ENCODE measurements at places on chromosomes 2 and 18.

DNA sequence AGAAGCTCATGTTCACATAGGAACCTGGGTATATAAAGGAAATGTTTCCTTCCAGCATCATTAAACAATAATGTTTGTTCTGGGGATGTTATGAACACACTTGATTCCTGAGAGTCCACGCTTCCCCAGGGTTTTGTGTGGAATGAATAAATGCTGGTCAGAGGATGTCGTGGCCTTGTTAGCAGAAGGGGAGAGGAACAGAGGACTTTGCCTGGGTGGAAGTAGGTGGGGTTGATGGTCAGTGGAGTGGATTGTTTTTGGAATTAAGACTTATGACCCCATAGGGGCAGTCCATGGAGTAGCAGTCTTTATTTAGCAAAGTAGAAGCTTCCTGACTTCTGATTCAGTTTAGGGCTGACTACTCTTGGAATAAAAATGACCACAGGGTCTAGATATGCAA is 139.6 kb downstream of the MYO1B start:
- no peak for DNase-seq

- no peak for DNase-seq
These were observed 83.2 kb downstream of the DDX1 start for GRCh38 chr2:15674637-15675455.

- no peak for DNase-seq
These were observed at the start of gene APCDD1 for GRCh38 chr18:10453806-10454680. Gene APCDD1, plus strand, starts transcription at chr18:10454635. Its CDS starts 347 bp downstream, at chr18:10454982.

GRCh38 chr2:233999182-233999581 is 51.3 kb upstream of the SPP2 start:
- no peak for DNase-seq

DNA sequence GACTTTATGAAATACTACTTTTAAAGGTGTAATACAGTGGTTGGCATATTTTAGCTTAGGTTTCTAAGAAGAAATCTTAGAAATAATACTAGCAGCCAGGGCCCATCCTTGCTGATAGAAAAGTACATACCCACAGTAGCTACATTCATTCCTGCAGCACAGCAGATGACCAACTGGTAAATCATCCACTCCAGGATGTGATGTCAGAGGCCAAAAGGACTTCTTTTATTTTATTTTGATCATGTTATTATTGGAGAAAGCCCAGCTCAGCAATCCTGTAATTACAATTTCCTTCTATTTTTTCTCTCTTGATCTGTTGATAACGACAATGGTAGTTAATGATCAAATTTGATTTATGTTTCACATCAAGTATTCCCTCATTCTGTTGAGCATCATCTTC is 18.0 kb upstream of the TTN start:
- DNase-seq, result no peak

DNA sequence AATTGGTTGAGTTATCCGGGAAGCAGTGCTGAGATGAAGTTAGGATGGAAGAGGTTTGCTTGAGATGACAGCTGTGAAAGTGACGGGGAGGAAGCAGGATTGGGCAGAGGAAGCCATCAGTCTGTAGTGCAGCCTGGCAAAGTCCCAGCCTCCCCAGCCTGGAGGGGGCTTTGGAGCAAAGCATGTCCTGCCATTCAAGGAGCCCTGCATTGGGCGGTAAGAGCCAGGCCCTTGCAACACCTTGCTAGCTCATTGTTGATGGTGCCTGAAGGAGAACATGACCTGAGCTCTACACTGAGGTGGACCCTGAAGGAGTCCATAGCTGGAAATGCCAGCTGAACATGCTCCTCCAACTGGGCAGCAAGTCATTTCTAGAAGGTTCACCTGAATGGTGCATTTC is 228.9 kb downstream of the ACKR3 start:
- DNase-seq, result no peak

DNA sequence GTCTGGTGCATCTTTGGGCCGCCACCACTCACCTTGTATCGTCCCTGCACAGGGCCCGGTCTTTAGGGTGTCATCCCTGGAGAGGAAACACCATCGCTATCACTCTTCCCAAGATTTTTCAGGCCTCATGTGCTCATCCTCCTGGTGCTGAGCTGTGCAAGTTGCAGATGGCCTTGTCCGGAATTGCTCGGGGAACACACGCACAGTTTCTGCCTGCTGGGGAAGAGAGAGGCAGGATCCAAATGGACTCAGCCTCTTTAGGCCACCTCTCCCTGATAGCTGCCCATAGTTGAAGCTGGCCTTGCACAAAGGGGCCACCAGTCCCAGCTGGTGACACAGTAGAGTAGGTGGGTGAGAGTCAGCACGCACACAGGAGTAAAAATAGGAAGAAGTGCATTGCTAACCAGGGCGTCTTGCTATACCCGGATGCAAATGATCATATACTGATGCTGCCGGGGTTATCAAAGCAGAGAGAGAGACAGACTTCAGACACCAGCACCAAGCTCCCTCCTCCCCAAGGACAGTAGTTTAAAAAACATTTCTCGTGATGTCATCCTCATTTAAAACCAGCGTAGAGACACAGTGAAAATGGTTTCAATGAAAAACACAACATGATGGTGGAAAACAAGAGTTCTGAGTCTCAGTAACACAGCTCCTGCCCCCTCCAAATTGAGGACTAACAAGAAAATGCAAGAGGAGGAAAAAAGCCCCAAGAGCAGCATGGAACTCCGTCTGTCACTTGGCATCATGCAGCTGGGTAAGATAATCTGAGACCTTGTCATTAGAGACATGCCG is 147.5 kb upstream of the NCK2 start:
- DNase-seq, result no peak

- DNase-seq, result no peak
These were observed 24.7 kb downstream of the ASB18 start for GRCh38 chr2:236239276-236240065.

- DNase-seq, result no peak
These were observed 52.3 kb downstream of the GAD1 start for GRCh38 chr2:170869036-170869435.

DNA sequence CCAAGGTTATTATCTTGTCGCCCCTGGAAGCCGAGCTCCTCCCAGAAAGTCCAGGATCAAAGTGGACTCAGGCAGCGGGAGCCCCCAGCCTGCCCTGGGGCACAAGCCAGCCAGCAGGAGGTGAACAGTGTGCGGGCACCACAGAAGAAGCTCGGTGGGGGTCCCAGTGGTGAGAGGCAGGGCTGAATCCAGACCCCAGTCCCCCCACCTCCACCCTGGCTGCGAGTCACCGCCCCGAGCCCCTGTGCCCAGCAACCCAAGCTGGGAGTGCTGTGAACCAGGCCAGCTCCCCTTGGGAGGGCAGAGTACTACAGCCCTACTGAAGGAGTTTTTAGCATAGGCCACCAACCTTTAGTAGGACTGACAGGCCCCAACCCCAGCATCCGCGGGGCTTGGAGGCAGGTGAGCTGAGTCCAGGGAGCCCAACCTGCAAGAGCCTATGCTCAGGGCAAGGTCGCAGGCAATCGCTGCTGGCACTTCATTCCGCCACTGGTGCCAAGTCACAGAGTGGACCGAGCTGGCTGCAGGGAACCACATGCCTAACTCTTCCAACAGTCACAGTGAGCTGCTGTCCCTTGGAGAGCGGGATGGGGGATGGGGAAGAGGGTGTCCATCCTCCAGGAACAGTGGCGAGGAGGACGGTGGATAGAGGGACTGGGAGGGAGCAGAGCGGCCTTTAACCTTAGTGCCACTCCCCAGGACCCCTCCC is 3.0 kb downstream of the PIEZO2 start:
- DNase-seq, result no peak

DNA sequence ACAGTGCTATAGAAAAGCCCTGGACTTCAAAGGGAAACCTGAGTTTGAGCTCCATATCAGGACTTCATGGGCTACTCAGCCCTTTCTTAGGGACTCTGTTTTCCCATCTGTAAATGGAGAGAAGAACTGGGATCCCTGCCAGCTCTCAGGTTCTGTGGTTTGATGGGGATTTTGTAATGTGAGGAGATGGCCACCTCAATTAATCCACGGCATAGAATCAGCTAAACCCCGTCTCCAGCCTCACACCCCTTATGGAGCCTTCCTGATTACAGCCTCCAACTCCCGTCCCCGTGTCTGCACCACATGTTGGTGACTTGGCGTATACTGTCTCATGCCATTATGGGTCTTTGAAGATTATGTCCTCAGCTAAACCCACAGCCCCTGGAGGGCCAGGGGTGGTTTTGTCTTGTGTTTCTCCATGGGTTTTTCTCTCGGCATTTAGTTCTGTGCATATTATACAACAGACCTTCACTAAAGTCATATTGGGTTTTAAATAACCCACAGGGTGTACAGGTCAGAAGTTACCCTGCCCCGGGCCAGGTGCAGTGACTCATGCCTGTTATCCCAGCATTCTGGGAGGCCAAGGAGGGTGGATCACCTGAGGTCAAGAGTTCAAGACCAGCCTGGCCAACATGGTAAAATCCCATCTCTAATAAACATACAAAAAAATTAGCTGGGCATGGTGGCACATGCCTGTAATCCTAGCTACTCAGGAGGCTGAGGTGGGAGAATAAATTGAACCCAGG is 63.8 kb upstream of the PPP1CB start:
- DNase-seq, result no peak

GRCh38 chr2:198546122-198546521 is 741.7 kb downstream of the PLCL1 start:
- DNase-seq, result no peak

DNA sequence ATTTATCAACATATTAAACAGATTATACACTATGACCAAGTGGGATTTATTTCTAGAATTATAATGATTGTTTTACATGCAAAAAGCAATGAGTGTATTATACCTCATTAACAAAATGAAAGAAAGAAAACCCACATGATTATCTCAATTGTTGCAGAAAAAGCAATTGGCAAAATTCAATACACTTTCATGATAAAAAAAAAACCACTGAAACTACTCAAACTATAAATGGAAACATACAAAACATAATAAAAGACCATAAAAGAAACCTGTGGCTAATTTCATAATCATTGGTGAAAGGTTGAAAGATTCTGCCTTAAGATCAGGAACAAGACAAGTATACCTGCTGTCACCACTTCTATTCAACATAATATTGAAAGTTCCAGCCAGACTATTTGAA is 325.9 kb downstream of the AKAIN1 start:
- DNase-seq, result no peak

DNA sequence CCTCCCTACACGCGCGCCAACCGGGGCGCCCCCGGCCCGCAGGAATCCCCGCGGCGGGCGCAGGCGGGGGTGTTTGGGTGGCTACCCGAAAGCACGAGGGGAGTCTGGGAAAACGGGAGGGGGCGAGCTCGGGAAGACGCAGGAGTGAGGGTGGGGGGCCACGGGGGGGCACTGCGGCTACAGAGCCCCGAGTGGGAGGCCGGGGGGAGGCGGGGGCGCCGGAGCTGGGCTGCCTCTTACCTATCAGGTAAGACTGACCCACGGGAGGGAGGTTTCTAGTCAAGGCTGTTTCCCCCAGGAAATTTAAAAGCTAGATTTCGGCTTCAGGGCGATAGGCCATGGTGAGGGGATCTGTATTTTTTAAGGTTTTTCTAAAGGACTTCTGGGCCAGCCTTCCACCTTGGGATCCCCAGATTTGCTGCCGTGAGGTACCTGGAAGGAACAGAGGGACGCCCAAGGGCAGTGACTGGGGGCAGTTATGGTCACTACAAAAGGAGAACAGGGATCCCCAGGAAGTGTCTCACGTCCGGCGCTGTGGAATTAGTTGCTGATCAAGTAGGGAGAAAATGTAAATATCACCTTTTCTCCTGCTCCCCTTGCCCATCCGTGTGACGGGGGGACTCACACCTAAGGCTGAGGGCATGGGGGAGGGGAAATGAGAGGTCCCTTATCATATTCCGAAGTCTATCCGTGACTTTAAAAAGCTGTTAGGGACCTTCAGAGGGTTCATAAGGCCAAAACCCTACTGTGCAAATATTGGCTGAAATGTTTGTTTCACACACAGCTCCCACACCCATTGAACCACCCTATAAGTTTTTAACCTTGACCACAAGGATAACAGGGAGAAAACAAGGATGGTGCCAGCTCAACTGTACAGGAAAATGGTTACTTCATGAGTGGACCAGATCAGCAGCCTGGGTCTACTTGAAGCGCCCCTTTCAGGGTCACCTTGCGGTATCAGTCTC is 638 bp upstream of the IRS1 start:
- DNase-seq, result no peak

GRCh38 chr2:169662744-169663143 is 31.5 kb downstream of the CFAP210 start:
- DNase-seq, result no peak

DNA sequence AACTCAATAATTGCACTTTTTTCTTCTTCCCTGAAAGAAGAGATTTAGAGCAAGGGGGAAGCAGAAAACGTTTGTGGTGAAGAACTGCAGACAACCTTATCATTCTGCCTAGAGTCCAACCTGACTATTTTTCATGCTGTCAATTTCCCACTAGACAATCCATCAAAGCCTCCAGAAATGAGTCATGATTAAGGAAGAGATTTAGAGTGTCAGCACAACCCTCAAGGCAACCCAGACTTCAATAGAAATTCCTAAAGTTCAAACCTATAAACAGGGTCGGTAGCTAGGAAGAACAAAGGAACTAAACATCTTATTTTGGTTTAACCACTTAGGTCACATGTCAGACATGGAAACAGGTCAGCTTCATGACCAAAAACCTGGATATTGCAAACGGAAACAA is 86.9 kb downstream of the SLC25A12 start:
- no peak for DNase-seq

GRCh38 chr2:84881581-84882413 is 913 bp upstream of the TRABD2A start:
- DNase-seq, result peak; percentile 71

GRCh38 chr18:13581496-13582177 is 144.7 kb downstream of the FAM210A start:
- DNase-seq, result no peak

DNA sequence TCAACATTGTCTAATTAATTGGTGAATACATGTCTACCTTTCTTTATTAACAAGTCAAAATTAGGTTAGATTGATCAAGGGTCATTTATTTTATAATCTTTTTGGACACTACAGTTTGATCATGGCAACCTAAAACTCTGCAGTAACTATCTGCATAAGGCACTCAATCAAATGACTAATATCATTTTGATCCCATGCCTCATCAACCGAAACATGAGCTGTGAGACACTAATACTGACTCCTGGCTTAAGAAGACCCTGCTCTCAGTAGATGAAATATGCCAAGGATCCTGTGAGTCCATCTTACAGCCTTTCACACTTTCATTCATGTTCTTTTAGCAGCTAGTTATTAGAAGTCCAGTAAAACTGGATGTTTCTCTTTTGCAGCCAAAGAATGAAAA is 169.4 kb upstream of the CAVIN2 start:
- no peak for DNase-seq

GRCh38 chr2:179268277-179268925 is 3.8 kb upstream of the SESTD1 start:
- DNase-seq, result no peak

- DNase-seq, result no peak
These were observed 67.1 kb downstream of the MALT1 start for GRCh38 chr18:58738322-58738721.

DNA sequence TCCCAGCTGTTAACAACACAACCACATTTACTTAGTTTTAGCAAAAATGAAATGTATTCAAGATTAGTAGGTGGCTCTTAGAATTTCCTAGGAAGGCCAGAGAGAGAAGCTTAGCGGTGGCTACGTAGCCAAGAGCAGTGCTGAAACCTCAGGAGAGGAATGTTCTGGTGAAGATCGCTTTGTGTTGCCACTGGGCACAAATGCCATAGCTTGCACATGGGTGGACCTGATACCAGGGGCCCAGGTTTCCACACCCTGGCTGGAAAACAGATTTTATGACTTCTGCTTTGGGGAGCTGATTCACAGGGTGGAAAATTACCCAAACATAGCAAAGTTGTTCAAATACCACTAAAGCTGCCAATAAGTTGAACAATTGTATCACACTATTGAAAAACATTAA is 43.4 kb downstream of the THUMPD2 start:
- no peak for DNase-seq

GRCh38 chr2:75287624-75288316 is 88.5 kb upstream of the TACR1 start:
- no peak for DNase-seq
